ENCODE measurements at places on chromosomes 16 and 17. TPM values are rescaled to one million over a fixed set of nuclear protein-coding genes. Genes with fewer than 3 reads are reported as not detected.
A peak's percentile ranks its signal among the peaks of the same experiment; 100 is the strongest.

- H3K4me1 ChIP-seq, result no peaks in the 10 kb centered on the region
- H3K36me3 ChIP-seq, result no peaks in the 10 kb centered on the region
- no peak overlapping the region for H3K4me3 ChIP-seq
- no peak overlapping the region for H3K27ac ChIP-seq
These were observed 42.1 kb downstream of the NOG start for GRCh38 chr17:56635641-56636040.

GRCh38 chr17:82775001-82775823, 23.3 kb downstream of the TBCD start:
- peaks cover 12% of the 10 kb centered on the region for H3K4me1 ChIP-seq
- peak; percentile 74 for DNase-seq
- H3K36me3 ChIP-seq, result peaks cover 54% of the 10 kb centered on the region
- H3K27ac ChIP-seq, result no peak overlapping the region

- H3K27ac ChIP-seq, result no peak overlapping the region
- no peak for DNase-seq
- H3K4me3 ChIP-seq, result no peak overlapping the region
- H3K4me1 ChIP-seq, result no peaks in the 10 kb centered on the region
These were observed 713.2 kb downstream of the CDH11 start for GRCh38 chr16:64408699-64409098.

DNA sequence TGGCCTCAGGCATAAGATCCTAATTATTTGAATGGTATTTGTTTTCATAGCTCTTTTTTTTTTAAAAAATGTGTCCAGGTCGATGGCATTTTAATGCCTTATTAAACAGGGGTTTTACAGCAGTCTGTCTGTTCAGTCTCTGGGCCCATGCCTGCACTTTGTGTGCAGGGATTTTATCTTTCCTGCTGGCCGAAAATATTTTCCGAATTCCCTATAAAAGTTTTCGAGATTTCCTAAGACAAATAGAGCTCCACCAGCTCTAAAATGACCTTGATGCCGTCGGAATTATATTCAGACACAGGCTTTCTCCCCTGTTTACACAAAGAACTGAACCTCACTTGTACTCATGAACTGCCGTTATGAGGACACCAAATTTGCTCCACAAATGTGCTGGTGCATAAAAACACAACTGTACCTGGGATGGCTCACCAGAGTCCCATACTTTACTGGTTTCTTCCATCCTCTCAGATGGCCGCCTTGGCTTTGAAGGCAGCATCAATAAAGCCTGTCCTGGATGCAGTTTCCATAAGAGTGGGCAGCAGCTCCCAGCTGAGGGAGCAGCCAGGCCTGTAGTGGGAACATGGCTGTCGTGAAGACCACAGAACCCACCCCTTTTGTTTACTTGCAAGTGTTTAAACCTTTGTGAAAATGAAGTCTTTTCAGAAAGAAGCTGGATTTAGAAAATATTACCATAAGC, 44.9 kb downstream of the TBX4 start:
- no peak overlapping the region for H3K27ac ChIP-seq
- H3K27me3 ChIP-seq, result peaks cover 50% of the 10 kb centered on the region
- H3K36me3 ChIP-seq, result no peaks in the 10 kb centered on the region
- no peak for DNase-seq

- H3K27me3 ChIP-seq, result peaks cover 6% of the 10 kb centered on the region
- no peak for DNase-seq
- no peaks in the 10 kb centered on the region for H3K36me3 ChIP-seq
- no peak overlapping the region for H3K4me3 ChIP-seq
- H3K27ac ChIP-seq, result no peak overlapping the region
These were observed 8.0 kb downstream of the OR1F1 start for GRCh38 chr16:3195975-3196374.

Gene SYT17
- total RNA-seq, result not detected
